ENCODE measurements at places on chromosomes 3 and 15. TPM values are rescaled to one million over a fixed set of nuclear protein-coding genes. Genes with fewer than 3 reads are reported as not detected.

BNC1 gene
- total RNA-seq, result 1.0 TPM

HDGFL3 gene
- 25.5 TPM for total RNA-seq

ALPK3 gene
- total RNA-seq, result 19.5 TPM

RNF111 gene
- total RNA-seq, result 15.4 TPM

IGSF11 gene
- 0.13 TPM for total RNA-seq

UBAP1L gene
- 3.8 TPM for total RNA-seq

TMA7 gene
- 108 TPM for total RNA-seq

BHLHE40 gene
- 8.7 TPM for total RNA-seq

TERC gene
- 103 TPM for total RNA-seq

PDCD6IP gene
- total RNA-seq, result 106 TPM

HHLA2 gene
- total RNA-seq, result not detected

NTRK3 gene
- total RNA-seq, result not detected

ATP13A5 gene
- total RNA-seq, result not detected

TYRO3 gene
- 2.7 TPM for total RNA-seq

GOLGA8H gene
- total RNA-seq, result 0.63 TPM

RBP2 gene
- not detected for total RNA-seq

GOLGA6A gene
- not detected for total RNA-seq

AADAC gene
- total RNA-seq, result 0.13 TPM

AADACL2 gene
- total RNA-seq, result not detected

IGDCC3 gene
- total RNA-seq, result 0.13 TPM

EPHB3 gene
- 0.13 TPM for total RNA-seq

PTPRG gene
- total RNA-seq, result 6.7 TPM

Measured in dermis microvascular lymphatic vessel endothelial cell (primary cell).